NCI-H1436 treated with DMSO at 0.1 percent for 48 hours (cell line): ENCODE measurements at places on chromosomes 16 and 17.

DNA sequence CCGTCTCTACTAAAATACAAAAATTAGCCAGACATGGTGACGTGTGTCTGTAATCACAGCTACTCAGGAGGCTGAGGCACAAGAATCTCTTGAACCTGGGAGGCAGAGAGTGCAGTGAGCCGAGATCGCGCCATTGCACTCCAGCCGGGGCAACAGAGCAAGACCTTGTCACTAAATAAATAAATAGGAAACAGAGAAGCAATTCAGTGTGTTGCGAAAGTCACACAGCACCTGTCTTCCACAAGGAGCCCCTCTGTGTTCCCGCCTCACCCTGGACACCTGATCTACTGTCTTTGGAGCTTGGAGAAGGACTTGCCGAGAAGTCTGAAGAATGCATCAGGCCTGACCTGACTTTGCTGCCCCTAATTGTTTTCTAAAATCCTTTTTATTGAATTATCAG lies 3.5 kb upstream of the CDH1 start:
- no peak for DNase-seq

DNA sequence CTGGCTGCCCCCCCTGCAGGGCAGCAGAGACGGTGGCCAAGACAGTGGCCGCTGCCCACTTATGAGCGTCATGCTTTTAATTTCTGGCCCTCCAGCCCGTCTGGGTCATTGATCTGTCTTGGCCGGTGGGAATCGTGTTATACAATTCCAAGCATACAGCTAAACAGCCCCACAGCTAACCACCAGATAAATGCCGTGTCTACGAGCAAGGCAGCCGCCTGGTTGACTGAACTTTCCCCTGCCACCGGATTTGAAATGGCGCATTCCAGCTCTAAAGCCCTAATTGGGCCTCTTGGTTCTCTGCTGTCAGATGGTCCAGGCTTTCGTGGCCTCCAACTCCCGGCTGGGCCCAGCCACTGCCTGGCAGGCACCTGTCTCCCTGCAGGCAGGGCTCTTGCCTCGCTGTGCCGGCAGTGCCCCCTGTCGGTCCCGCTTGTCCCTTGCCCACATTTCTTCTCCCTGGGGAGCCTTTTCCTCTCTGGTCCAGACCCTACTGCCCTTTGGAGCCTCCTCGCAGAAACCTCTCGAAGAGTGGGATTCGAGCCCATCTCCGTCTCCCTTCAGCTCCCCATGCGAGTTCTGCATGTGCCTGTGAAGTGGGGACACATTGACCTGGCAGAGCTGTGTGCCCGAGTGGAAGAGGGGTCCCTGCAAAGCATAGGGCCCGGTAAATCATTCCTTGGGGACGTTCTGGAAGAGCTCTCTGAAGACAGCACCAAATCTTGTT lies 1.8 kb upstream of the RBFOX3 start:
- DNase-seq = no peak

- DNase-seq = no peak
Measured at GRCh38 chr16:10622036-10622921, 41.9 kb upstream of the EMP2 start.

- no peak for DNase-seq
Measured at GRCh38 chr17:32206861-32207260, 58.8 kb upstream of the RHBDL3 start.
